ENCODE measurements at places on chromosomes 13 and 19.

DNA sequence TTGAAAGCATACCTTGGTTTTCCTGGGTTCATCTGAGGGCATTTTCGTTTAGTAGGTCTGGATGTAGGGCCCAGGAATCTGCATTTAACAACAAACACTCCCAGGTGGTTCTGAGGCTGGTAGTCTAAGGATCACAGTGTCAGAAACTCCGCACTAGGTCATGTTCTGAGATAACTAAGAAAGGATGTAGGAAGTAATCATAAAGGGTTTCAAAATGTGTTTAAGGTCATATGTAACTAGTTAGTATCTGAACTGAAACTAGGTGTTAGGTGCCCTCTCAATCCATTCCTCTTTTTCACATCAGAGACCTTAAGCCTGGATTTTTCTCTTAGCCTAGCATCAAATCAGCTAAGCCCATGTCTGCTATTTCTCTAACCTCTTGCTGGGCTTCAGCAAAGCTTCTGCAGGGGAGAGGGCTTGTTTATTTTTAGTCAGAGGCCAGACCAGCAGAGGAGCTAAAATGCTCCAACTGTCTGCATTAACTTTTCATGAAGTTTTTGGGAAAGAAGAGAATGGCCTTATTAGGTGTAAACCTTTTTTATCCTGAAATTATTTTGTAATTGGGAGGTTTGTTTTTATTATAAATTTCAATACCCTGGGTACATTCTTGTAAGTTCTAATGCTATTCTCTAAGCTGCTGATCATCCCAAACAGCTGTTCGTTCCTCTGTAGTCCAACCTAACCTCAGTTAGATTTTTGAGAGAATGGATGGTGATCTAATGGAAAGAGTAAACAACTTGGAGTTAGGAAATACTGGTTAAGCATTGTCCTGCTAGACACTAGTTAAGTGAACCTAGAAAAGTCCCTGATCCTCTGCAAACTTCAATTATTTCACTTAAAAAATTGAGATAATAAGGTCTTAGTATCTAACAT is 262.8 kb upstream of the RFC3 start:
- DNase-seq: no peak

DNA sequence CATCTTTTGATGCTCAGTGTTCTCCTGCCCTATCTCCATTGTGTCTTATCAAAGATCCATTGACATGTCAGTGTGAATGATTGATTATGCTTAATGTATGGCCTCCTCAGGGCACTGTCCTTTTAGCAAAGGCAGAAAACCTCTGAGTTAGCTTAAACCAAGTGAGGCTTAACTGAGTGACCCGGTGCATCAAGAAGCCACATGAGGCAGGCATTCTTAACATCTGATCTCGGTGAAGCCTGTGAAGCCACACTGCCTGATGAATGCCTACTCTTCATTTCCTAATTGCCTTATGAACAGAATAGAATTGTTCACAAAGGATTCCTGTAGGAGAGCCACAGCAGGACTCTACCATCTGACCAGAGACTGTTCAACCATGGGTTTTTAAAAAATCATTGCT is 168.1 kb upstream of the SOX21 start:
- DNase-seq: no peak

GRCh38 chr19:11554160-11554559 is 4.9 kb downstream of the ELOF1 start:
- no peak for DNase-seq

GRCh38 chr19:48480183-48480557 is 11.0 kb downstream of the CYTH2 start:
- DNase-seq: no peak

DNA sequence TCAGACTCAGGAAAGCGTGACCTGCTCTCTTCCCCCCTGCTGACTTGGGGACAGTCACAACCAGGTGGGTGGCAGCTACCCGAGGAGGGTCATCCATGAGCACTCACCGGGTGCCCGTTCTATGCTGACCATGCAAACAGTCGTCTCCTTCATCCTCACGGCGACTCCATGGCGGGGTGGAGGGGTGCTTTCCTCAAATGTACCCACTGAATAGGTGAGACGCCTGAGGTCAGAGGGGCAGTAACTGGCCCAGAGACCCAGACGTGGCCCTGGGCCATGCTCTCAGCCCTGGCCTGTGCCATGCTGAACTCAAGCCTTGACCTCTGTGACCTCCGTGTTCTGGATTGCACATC is 59.2 kb upstream of the TPM4 start:
- DNase-seq: no peak

DNA sequence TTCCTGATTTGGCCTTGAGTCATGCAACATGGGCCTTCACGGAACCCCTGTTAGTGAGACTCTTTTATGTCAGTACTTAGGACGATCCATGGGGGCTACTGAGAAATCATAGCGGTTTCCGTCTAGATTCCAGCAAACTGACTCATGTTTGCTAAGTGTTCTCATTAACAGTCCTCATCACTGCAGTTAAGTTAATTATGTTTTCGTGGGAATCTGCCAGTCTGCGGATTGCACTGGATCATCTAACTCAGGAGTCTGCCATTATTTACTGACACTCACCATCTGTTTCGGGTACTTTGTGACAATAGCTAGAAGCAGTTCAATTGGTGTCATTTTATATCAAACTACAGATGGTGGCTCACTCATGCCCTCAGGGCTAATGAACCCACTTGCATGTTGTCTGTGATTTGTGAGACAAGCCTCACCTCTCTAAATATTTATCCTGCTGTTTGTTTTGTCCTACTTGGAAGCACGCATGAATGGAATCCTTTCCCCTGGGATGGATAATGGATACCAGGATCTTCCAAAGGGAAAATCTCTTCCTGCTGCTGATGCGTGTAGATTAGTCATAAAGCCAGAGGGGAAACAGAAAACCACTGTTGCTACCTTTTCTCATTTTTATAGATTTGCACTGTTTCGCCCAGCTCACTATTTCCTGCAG is 61.8 kb downstream of the RAB20 start:
- DNase-seq: no peak

GRCh38 chr19:41863209-41863931 is 3.3 kb downstream of the RPS19 start:
- DNase-seq: peak; percentile 33

DNA sequence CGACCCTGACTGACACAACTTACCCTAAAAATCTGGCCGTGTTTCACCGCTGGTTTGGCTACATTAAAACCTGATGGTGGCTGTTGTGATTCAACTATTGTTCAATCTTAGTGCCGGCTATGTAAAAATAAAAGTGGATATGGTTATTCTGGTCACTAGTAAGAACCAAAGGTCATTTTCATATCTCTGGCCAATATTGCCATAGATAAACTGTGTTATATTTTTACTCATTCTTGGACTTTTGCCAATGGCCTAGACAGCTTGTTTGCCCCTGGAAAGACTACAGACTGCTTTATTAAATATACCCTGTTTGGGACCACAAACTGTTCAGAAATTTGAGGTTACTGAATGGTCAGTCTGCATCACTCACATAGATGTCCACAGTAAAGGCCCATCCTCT is 258.5 kb upstream of the KLHL1 start:
- no peak for DNase-seq

- no peak for DNase-seq
Measured at GRCh38 chr13:28485551-28485950, 9.4 kb downstream of the FLT1 start.

DNA sequence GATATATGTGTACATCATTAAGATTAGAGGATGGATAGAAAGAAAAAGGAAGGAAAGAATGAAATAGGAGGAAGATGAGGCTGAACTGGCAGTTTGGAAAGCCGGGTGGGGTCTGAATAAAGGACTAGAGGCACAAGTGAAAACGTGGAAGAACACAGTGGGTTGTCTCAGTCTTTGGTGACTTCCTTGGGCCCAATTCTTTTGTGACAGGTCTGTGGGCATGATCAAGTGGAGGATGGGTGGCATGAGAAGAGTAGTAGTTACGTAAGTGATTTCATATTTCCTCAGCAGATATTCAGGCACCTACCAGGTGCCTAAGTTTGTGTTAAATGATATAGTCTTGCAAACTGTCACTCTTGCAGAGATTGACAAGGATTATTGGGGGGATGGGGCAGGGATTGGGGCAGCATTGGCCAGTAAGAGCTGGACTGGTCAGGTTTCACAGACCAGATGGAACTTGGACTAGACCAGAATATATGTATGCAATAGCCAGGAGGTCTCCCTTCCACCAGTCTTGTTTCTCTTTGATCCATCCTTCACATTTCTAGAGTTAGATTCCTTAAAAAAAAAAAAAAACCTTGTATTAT is 2.7 kb downstream of the TPP2 start:
- no peak for DNase-seq

- no peak for DNase-seq
Measured at GRCh38 chr13:35961002-35961401, 170.2 kb downstream of the DCLK1 start.

DNA sequence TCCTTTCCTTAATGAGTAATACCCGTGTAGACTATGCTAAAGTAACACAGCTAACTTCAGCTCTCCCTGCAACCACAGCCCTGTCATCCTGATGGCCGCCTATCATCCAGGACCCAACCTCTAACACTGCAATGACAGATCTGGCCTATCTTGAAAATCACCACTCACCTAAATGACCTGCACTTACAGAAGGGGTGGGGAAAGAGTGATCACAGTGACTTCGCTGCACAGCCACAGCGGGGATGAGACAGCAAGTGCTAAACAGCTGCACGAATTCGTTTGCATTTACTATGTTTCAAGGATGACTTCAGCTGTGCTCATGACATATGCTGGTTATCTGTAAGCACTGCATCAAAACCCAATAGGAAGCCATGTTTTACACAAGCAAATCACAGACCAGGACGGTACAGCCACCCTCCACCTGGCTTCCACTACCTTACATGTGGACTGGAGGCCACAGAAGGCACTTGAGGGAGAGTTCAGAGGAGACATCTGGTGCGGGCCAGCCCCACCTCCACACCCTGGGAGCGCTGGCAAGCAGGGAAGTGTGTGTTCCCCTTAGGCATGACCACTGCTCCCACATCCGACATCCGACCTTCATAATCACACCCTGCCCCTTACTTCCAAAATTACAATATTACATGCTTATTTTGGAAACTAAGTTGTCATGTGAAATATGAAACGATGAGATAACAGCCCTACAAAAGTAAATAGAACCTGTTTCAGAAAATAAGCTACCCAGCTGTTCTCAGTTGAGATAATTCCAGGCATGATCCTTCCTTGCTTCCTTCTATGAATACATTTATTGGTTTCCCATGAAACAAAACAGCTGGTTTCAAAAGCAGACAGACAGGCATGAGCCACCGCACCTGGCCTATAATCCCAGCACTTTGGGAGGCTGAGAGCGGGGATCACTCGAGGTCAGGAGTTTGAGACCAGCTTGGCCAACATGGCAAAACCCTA is 95.7 kb downstream of the STK24 start:
- DNase-seq: no peak

- no peak for DNase-seq
Measured at GRCh38 chr19:49212016-49212701, 54.6 kb downstream of the TRPM4 start.

DNA sequence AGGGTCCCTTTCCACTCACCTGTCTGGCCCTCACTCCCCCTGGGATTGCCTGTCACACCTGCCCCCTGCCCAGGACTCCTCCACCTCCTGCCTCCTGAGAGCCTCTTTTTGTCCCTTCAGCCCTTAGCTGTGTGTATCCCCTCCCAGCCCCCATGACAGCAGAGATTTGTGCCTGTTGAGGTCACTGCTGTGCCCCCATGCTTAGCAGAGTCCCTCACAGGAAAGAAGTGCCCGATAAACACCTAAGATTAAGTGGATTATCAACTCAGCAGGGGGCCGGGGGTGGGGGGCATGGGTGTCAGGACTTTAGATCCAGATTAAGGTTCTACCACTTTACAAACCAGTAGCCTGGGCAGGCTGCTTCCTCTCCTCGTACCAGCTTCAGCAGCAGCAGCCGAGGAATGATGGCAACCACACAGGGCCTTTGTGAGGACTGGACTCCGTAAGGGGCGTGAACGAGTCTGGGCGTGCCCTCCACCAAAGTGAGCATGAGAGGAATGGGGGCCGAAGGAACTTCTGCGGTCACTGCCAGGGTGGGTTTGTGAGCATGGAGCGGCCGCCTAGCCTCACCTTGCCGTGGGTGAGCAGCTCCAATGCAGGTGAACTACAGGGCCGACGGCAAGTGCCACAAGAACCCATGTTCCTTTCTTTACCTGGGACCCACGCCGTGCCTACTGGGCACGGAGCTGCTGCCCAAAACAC is 36.1 kb downstream of the ZNF787 start:
- DNase-seq: no peak

DNA sequence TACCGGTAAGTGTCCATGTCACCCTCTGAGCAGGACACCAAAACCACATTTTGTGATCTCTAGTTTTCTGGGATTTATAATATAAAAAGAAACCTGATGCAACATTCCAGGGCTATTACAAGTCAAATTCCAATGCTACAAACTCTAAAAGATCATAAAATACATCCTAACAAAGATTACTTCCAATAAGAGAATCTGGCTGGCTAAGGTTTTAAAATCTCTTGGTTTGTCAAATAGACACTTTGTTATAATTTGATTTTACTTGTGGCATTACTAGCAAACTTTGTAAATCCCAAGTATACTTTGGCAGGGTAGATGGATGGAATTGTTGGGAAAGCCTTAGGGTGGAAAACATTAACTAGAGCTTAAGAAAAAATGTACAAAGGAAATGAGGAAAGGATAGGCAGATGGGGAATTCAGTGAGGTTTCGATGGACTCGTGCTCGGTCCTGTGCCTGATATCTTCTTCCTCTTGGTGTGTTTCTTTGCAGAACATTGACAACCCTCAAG is 74.0 kb upstream of the POMP start:
- DNase-seq: peak; percentile 43

DNA sequence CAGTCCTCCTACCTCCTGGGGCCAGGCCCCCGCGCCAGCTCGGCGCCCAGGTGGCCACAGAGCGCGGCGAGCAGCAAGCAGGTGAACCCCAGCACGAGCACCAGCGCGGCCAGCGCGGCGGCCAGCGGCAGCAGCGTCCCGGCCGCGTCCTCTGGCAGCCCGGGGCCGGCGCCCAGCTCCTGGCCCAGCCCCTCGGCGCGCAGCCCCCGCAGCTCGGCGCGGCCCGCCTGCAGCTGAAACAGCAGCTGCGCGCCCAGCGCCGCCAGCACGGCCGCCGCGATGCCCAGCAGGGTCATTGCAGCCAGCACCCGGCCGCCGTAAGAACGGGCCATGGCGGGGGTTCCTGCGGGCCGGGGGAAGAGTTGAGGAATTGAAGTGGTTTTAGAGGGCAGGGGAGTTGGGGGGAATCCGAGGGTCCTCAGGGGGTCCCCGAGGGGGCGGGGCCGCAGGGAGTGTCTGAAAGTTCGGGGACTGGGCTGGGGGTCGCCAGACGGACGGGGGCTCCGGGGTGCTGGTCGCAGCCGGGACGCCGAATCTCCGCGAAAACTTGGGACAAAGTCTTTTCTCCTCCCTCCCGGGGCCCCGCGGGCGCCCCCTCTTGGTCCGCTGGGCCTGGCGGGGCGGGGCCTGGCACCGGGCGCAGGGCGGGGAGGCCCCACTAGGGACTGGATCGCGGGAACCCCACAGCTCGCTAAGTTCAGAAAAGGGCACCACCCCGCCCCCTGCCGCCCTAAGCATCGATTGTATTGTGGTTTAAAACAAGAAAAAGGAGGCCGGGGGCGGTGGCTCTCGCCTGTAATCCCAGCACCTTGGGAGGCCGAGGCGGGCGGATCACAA is at the start of gene TMEM221:
Gene TMEM221 (minus strand): TSS at position 538 of the 837 bp plus-strand sequence. CDS start 206 bp downstream, at position 332.
- DNase-seq: peak; percentile 57

All from inflammatory macrophage treated with lipopolysaccharide for 1 hour (primary cell).